Ovary (tissue), 10 donors: ENCODE measurements at places on chromosomes 3 and 15. TPM values are rescaled to one million over a fixed set of nuclear protein-coding genes. Genes with fewer than 3 reads are reported as not detected.

DNA sequence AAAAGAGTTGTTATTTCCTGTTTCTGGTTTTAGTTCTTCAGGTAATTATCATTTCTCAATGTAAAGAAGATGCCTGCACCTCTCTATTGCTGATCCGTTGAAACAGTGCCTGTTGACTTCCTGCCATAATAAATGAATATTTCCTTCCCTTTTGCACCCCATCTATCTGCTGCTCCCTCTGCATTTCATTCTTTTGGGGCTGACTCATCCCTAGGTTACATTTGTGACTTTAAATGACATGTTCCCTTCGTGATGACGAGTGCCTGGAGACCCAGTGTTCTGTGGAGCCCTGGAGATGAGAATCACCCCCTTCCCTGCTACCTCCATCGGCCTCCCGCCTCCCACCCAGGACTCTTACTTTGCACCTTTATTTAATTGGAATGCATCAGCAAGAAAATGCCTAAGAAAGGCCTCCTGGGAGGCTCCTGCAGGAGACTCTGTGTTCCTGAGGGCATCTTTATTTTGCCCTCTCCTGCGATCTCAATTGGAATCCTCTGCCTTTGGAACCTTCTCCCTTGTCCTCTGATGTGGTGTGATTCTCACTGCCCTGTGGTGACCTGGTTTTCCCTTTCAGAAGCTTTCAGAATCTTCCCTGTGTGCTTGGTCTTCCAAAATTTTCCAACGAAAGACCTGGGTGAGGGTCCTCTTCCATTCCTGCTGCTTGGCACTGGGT is 13.7 kb downstream of the LRRK1 start:
- DNase-seq: no peak

DNA sequence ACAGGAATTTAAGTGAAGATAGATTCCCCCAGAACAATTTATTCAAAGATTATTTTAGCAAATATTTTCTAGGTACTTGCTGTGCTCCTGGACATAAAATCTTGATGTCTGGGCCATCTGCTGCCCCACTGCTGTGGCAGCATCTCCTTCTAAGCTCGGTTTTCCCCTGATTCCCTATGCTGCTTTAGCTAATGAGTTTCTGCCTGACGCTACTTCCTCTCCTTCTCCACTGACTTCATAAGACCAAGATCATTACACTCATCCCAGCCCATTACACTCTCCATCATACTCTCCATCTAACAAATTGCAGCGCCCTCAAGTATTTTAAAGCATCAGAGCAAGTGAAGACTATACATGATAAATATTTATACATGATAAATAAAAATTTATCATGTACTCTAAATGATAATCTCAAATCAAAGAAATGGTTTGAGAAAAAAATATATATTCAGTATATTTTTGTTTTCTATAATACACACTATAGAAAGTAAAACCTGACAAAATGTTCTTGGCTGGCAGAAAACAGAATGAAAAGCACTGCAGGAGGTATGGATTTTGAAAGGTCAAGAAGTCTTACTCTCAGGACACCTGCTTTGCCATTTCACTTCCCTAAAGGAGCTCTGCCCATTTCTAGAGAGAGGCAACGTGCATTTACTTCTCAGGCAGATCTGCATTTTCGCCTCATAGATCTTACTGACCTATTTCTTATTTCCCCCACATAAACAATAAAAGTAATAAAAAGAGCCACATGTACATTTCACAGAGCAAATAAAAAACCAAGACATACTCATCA is 232.0 kb downstream of the KCNMB2 start:
- no peak for DNase-seq

GRCh38 chr3:134354612-134355251 is 19.5 kb downstream of the AMOTL2 start:
- DNase-seq: no peak

DNA sequence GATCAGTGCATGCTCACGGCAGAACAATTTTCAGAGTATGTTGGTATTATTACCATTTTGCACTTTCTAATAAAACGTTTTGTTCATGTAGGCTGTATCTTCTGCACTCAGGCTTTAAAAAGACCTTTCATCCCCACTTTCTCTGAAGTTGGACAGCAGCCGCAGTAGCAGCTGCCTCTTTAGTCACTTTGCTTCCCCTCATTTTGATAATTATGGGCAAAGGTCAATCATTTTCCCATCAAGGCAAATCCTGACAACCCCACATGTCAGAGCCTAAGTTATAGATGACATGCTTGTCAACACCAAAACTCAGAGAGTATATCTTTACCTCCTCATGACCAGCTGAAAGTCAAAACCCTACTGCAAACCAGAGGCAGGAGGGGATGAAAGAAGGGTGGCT is 99.7 kb downstream of the ROBO2 start:
- no peak for DNase-seq

GRCh38 chr15:30922480-30923311 is 19.0 kb downstream of the FAN1 start:
- no peak for DNase-seq

GOLGA6L7 gene
- total RNA-seq: not detected
